ENCODE measurements at places on chromosomes 4 and X. TPM values are rescaled to one million over a fixed set of nuclear protein-coding genes. Genes with fewer than 3 reads are reported as not detected.

Gene NAA11
- not detected for total RNA-seq

Gene TMEM144
- total RNA-seq: 8.3 TPM

Gene PABPC1L2A
- total RNA-seq: not detected

Gene AKAP4
- total RNA-seq: under 0.01 TPM

Gene LIMCH1
- total RNA-seq: 0.82 TPM

Gene NLGN4X
- total RNA-seq: 0.08 TPM

Gene CFAP99
- not detected for total RNA-seq

Gene DCAF8L2
- not detected for total RNA-seq

Gene PDE5A
- total RNA-seq: 146 TPM

Gene INTU
- total RNA-seq: 6.0 TPM

Gene PCYT1B
- 0.74 TPM for total RNA-seq

Gene PCDH18
- total RNA-seq: 210 TPM

Gene MAGEA10
- not detected for total RNA-seq

Gene FHL1
- total RNA-seq: 41.9 TPM

Gene PAQR3
- 15.8 TPM for total RNA-seq

Gene PPP4R3C
- not detected for total RNA-seq

Data from fibroblast of the aortic adventitia (primary cell).